Prostate gland (tissue), 2 donors: ENCODE measurements at places on chromosomes 12 and 14. TPM values are rescaled to one million over a fixed set of nuclear protein-coding genes. Genes with fewer than 3 reads are reported as not detected.
A peak's percentile ranks its signal among the peaks of the same experiment; 100 is the strongest.

- DNase-seq = no peak
Observed at GRCh38 chr14:99981806-99982205, 83.4 kb upstream of the EVL start.

- DNase-seq = no peak
Observed at GRCh38 chr12:64701283-64701682, 57.9 kb downstream of the GNS start.

DNA sequence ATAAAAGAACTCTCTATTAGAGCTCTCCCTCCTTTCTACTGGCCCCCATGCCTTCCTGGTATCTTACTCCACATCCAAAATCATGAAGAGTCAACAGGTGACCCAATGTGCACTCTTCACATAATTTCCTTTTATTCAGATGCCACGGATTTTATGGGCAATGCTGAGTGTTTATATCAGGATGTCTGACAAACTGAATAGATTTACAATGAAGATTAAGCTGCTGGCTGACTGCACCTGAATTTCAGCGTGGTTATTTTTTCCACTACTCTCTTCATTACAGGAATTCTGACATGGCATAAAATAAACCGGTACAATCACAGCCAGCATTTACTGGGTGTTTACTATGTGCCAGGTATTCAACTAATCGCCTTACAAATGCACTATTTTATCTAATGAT, 29.4 kb upstream of the CERS5 start:
- peak; percentile 49 for DNase-seq

GRCh38 chr12:13187399-13187798, 9.1 kb upstream of the EMP1 start:
- no peak for DNase-seq

DNA sequence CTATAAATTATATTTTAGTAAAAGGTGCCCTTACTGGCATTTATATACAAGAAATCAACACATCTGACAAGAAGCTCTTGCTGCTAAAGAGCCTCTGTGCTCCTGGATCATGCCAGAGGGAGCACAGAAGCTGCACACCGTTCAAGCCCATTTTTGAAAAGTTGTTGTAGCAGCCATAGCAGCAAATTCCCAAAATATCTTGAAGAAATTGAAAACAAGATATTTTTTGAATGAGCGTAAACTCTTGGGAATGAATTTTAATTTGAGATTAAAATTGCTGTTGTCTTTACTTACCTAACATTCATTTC, 540 bp upstream of the CLEC2D start:
- no peak for DNase-seq

DNA sequence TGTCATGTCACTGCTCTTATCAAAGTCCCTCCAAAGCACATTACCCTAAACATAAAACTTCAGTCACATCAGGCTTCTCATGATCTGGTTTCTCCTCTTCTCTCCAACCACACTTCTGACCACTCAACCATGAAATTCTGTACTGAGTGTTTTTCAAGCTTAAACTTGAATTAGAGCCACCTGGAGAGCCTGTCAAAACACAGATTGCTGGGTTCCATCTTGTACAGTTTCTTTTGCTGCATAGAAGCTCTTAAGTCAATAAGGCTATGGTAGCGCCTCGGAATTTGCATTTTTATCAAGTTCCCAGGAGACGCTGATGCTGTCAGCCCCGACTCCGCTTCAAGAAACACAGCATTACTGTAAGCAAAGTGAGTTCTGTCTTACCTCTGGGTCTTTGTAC, 16.4 kb upstream of the SRRM4 start:
- no peak for DNase-seq

GRCh38 chr14:36955376-36955775, 217.0 kb downstream of the SLC25A21 start:
- DNase-seq = no peak

DNA sequence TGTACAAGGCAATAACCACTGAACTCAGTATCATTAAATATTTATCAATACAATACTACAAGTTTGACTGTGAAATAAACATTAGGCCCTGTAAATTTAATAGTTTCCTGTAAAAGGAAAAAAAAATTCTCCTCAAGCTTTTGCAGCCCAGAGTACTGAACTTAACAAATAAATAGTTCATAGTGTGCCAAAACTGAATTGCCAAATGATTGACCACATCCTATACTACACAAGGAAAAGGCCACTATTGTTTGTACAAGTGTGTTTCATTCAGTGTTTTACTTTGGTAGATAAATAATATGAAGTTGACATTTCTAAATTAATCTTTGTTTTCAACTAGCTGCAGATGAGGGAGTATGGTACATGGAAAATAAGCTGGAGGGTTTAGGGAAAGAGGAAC, 379.6 kb downstream of the FLRT2 start:
- no peak for DNase-seq

- DNase-seq = no peak
Observed at GRCh38 chr12:104626069-104626837, 169.5 kb downstream of the CHST11 start.

GRCh38 chr12:112314981-112315380, 67.2 kb downstream of the HECTD4 start:
- no peak for DNase-seq

GRCh38 chr12:77591959-77592743, 238.5 kb upstream of the NAV3 start:
- no peak for DNase-seq

DNA sequence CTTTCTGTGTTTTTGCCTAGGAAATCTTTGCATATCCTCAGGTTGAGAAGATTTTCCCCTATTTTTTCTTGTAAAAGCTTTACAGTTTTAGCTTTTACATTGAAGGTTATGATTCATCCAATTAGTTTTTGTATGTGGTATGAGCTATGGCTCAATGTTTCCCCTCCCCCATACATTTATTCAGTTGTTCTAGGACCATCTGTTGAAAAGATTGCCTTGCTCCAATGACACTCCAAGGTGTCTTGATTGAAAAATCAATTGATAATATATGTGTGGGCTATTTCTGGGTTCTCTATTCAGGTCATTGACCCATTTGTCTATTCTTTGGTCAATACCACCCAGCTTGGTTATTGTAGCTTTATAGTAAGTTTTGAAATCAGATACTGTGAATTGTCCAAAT, 42.6 kb downstream of the LRTM2 start:
- no peak for DNase-seq

DNA sequence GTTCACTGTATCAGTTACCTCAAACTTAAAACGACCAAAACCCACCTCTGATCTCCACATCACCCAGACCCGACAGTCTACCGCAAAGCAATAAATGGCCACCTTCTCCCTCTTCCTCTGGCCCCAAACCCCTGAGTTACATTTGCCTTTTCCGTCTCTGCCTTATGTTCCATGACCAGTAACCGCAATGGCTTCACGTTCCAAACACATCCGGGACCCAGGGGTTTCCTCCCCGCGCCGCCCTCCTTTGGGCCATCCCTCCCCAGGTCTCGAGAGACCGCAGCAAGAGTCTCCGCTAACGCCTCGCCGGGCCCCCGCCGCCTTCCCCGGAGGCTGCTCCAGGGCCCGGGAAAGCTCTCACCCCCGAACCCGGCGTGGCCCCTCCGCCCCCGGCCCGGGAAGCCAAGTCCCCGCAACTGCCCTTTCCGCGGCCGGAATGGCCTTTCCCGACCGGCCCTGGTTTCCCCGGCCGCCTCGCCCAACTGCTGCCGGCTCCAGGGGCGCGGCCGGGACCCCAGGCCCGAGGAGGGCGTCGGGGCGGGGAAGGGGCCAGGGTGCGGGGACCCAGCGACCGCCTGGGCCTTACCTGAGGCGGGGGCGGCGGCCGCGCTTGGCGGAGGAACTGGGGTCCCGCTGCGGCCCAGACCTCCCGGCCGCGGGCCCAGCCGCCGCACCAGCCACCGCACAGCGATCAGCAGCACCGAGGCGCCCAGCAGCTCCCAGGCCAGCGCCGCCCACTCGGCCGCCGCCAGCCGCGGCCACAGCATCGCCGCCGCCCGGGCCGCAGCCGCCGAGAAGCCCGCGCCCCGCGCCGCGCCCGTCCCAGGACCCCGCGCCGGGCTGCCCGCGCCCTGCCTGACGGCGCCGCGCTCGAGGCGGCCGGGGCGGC, at the start of gene ANKLE2:
TSS of gene ANKLE2 (minus strand) at position 801 of the 889 bp plus-strand sequence. CDS start at position 767, 34 bp downstream.
- no peak for DNase-seq

GRCh38 chr12:66676241-66676640, 2.6 kb downstream of the GRIP1 start:
- no peak for DNase-seq

- DNase-seq = peak; percentile 91
Observed at GRCh38 chr14:101964297-101965180, at the start of gene DYNC1H1. Gene DYNC1H1, plus strand, starts transcription at chr14:101964573. Its CDS starts 119 bp downstream, at chr14:101964692.

DNA sequence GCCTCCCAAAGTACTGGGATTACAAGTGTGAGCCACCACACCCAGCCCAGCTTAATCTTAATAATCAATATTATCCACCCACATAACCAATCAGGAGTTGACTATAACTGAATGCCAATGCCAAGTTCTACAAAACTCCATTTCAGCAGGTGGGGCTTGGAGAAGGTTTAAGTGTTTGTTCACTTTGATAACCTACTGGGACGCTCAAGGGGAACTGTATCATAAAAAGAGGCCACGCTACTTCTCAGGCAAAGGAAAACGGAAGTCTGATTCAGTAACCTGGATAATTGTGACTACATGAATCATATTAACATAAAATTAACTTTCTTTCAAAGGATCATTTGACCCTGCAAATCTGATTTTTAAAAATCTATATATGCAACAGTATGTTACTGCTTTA, 179.2 kb downstream of the BCAT1 start:
- DNase-seq = no peak

GRCh38 chr12:47530050-47530449, 175.8 kb downstream of the RPAP3 start:
- no peak for DNase-seq

DNA sequence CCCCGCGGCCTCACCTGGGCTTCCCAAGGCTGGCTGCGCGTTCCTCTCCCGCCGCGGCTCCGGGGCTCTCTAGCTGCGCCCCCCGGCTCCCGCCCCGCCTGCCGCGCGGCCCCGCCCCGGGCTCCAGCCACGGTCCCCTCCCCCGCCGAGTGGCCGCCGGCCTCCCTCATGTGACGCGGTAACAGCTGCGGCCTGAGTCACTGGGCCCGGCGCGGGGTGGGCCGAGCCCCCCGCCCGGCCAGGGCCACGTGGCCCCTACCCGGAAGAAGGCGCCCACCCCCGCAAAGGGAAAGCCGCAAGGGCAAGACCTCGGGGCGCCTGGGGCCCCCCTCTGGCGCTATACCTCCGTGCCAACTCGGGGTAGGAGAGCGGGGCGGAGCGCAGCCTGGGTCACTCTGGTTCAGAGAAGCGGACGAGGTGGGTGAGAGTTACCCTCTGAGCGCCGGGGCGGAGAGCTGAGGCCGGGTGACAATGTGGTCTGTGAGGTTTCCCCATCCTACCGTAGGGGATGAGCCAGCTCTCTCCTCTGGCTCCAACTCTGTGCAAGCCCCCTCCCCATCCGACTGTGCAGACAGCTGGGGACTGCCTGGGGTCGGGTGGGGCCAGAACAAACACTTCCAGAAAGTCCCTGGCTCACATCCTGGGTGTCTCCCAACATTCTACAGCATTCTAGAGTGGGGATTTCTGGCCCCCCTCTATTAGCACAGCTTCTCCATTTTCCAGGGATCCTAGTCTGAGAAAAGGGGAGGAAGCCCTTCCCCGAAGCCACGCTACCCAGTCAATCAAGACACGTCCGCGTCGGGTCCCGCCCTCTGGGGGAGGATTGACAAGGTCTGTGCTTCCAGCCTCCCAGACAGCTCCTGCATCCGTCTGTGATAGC, at the start of gene CD63:
TSS of gene CD63 (minus strand) at position 71 of the 880 bp plus-strand sequence. CDS start 668 bp downstream, outside the sequence.
- DNase-seq = peak; percentile 93

DNA sequence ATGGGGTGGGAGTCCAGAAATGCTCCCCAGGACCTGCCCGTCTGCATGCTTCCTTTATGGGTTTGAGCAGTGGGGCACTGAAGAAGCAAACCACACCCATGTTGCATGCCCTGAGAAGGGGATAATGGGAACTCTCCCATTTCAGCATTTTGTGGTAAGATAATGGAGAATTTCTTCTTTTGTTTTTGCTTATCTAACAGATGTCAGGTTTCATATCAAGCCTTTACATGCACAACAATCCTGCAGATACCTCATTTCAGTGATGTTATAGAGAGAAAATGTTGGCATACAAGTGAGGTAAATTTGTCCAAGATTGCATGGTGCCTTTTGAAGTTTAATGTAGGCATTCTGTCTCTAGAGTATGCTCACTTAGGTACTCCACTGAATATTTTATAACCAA, 177.0 kb downstream of the ALX1 start:
- DNase-seq = no peak

DNA sequence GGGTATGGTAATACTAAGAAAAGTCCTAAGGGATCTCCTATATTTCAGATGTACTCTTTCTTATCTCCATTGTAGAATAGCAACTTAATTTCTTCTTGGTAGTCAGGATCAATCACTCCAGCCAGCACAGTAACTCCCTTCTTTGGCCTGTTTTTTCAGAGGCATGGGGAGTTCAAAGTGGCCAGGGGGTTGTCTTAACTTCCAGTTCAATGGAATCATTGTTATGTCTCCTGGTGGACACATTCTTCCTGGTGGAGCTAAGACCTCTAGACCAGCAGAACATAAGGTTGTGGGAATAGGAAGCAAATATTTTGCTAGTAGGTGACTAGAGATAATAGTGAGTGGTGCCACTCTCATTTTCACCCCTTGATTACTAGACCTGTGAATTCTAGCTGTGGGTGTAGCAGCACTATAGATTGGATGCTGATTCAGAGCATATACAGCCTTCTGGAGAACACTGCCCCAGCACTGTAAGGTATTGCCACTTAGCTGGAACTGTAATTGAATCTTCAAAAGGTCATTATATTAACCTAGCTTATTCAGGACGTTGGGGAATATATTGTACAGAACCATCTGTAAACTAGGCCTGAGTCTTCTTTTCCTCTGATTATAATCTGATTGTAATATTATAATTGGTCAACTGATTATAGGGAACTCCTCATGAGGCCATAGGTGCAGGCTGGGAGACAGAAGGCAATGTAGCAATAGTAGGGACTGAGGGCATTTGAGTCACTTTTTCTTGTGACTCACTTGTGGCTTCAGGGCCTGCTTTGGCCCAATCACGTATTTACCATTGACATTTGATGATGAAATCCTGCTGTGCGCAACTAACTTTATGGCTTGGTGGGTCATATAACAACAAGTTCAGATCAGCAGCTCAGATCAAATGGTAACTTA, 60.2 kb upstream of the ATP2B1 start:
- DNase-seq = no peak

- DNase-seq = no peak
Observed at GRCh38 chr14:56064513-56064912, 53.7 kb upstream of the PELI2 start.

RBP5 gene
- total RNA-seq = 2.4 TPM

MMP17 gene
- 35.7 TPM for total RNA-seq

KCNJ8 gene
- 10.3 TPM for total RNA-seq

SERPINA3 gene
- total RNA-seq = 505 TPM

EXD2 gene
- 22.7 TPM for total RNA-seq

KRT1 gene
- total RNA-seq = 18.1 TPM

PRICKLE1 gene
- 12.4 TPM for total RNA-seq

SCNN1A gene
- total RNA-seq = 128 TPM

RERG gene
- total RNA-seq = 13.3 TPM

VRTN gene
- not detected for total RNA-seq

TAS2R13 gene
- 1.1 TPM for total RNA-seq
